NCI-H2029 (cell line): ENCODE measurements at places on chromosomes 2 and 18.

GRCh38 chr2:44843086-44843485 lies 98.4 kb upstream of the SIX3 start:
- no peak for DNase-seq

- DNase-seq: no peak
Observed at GRCh38 chr2:62119311-62119974, 76.5 kb upstream of the B3GNT2 start.

DNA sequence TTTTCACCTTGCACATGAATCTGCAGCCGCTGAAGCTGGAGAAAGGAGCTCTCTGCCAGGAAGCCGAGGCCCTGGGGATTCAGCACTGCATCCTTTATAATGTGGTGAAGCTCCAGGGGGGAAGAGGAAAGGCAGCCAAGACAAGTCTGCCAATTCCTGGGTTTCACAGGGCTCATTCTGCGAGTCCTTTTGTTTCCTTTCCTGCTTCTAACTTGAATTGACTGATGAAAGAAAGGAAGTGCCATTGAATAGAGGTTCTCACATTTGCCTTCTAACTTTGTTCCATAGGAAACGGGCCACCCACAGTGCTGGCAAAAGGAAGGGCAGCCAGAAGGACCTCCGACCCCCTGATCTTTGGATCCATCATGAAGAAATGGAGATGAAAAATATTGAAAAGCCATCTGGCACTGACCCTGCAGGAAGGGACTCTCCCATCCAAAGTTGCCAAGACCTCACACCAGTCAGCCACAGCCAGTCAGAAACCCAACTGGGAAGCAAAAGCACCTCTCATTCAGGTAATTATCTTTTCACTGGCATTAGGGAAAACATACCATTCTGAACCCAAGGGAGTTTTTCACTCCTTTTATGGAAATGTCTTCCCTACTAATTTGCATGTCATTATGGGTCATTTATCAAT lies 765.4 kb downstream of the MBD2 start:
- no peak for DNase-seq

GRCh38 chr2:20617081-20617575 lies 33.8 kb downstream of the HS1BP3 start:
- DNase-seq: peak; percentile 49

GRCh38 chr2:175074478-175074877 lies 69.3 kb upstream of the CHN1 start:
- DNase-seq: no peak

- no peak for DNase-seq
Observed at GRCh38 chr2:119715409-119716283, 36.6 kb downstream of the TMEM177 start.

DNA sequence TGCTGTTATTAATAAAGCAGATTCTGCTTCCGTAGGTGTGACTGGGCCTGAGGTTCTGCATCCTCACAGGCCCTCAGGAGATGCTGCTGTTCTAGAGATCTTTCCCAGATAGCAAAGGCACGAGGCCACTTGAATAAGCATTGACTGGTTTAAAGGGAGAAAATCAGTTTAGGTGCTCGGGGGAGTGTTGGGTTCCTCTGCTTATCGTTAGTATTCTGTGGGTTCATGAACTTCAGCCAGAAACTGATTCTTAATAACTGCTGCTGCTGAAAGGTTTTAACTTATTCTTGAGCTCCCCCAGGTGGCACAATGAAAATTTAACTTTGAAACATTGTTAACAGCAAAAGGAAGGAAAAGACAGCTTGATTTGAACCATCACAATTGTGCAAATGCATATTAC lies 56.9 kb downstream of the ITGA6 start:
- no peak for DNase-seq
